Muscle of arm (tissue), 14 donors: ENCODE measurements at places on chromosomes 12 and 14. TPM values are rescaled to one million over a fixed set of nuclear protein-coding genes. Genes with fewer than 3 reads are reported as not detected.

The TTC6 gene
- polyA plus RNA-seq = not detected

The VAMP1 gene
- polyA plus RNA-seq = 13.5 TPM

The PAN2 gene
- 30.5 TPM for polyA plus RNA-seq

The WSB2 gene
- polyA plus RNA-seq = 65.9 TPM

The RDH12 gene
- 0.97 TPM for polyA plus RNA-seq

The FSCB gene
- not detected for polyA plus RNA-seq

The INHBC gene
- polyA plus RNA-seq = not detected

The SLCO1A2 gene
- 0.05 TPM for polyA plus RNA-seq

The ZFYVE26 gene
- not detected for polyA plus RNA-seq

The SOCS2 gene
- polyA plus RNA-seq = 20.7 TPM

The WNT1 gene
- polyA plus RNA-seq = not detected

The FITM1 gene
- polyA plus RNA-seq = 160 TPM

DNA sequence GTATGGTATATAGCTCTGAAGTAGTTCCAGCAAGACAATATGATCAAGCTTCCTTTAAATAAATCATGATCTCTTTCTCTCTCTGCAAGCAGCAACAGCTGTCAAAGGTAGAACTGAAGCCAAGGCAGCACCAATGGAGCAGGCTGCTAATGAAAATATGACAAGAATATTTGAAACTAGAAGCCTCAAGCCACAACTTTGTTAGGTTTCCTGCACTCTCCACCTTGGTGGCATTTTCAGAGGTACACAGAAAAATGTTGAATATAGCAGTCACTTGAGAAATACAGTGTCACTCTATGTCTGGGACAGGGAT lies 43.8 kb upstream of the PSMA6 start:
- DNase-seq = no peak

- DNase-seq = no peak
These were observed 47.6 kb upstream of the PNMA1 start for GRCh38 chr14:73761618-73762355.

GRCh38 chr14:75636100-75636692 lies 24.5 kb downstream of the ERG28 start:
- no peak for DNase-seq

DNA sequence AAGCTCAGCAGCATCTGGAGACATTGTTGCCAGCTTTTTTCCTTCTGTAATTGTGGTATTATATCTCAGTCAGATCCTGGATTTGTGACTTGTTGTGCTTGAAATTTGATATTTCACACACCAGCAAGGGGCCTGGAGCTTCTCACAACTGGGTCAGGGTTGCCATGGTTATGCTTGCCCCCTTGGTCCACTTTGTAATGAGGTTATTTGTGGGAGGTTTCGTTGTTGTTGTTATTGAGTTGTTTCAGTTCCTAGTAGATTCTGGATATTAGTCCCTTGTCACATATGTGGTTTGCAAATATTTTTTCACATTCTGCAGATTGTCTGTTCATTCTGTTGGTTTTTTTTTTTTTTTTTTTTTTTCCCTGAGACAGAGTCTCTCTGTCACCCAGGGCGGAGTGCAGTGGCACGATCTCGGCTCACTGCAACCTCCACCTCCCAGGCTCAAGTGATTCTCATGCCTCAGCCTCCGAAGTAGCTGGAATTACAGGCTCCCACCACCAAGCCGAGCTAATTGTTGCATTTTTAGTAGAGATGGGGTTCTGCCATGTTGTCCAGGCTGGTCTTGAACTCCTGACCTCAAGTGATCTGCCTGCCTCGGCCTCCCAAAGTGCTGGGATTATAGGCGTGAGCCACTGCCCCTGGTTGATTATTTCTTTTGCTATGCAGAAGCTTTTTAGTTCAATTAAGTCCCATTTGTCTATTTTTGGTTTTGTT lies 80.6 kb upstream of the ETV6 start:
- no peak for DNase-seq

GRCh38 chr14:29900609-29901350 lies 26.9 kb downstream of the PRKD1 start:
- DNase-seq = no peak

GRCh38 chr12:62250671-62251608 lies 9.3 kb upstream of the USP15 start:
- no peak for DNase-seq

GRCh38 chr14:51939226-51939625 lies 50.1 kb upstream of the RTRAF start:
- DNase-seq = no peak

- no peak for DNase-seq
These were observed 49.4 kb downstream of the DPF3 start for GRCh38 chr14:72844524-72844923.

DNA sequence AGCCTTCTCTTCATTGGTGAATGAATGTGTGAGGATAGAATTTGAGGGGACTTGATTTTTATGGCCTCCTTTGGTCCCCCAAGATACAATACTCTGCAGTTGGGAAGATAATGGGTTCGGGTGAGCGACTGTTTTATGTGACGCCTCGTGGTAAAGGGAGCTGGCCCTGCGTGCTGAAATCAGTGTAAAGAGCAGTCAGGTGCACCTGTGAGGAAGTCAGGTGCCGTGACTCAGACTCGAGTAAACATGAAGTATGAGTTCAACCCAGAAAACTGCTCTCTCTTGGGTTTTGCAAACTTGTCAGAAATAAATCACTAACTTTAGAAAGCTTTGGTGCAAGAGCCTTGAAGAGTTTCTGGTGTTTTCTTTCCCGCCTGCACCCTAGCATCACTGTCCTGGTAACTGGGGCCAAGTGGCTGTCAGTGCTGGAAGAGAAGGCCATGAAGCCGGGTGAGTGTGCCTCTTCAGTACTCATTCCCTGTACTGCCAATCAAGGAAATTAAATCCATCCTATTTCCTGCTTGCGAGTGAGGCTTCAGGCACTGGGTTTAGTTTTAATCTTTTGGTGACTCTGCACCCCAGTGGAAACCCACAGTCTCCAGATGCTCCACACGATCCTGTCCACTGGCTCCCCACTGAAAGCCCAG lies 59.2 kb downstream of the AACS start:
- no peak for DNase-seq

GRCh38 chr12:127723251-127723650 lies 543.7 kb upstream of the TMEM132C start:
- DNase-seq = no peak

- DNase-seq = no peak
These were observed 28.3 kb downstream of the KRT18 start for GRCh38 chr12:52977170-52977569.

DNA sequence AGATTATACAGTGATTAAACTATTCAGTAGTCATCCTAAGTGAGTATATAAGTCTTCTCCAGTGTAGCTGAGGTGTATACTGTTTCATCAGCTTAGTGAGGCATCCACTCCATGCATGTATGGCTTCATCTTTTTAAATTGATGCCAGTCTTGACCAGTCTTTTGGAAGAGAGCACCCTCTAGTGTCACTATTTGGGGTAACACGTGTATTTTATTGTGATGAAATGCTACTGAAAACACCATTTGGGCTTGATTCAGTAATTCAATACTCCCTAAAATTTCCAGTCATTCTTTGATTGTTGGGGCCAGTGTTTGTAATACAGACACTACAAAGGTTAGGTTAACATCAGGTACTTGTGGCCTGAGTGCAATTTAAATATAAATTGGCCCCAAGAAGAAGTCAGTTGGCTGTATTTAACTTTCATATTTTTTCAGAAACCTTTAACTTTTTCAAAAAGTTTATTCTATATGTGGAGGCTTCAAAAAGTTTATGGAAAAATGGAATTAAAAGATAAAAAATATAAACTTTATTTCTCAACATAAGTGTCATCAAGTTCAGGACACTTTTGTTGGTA lies 35.3 kb downstream of the MIPOL1 start:
- peak; percentile 7 for DNase-seq

DNA sequence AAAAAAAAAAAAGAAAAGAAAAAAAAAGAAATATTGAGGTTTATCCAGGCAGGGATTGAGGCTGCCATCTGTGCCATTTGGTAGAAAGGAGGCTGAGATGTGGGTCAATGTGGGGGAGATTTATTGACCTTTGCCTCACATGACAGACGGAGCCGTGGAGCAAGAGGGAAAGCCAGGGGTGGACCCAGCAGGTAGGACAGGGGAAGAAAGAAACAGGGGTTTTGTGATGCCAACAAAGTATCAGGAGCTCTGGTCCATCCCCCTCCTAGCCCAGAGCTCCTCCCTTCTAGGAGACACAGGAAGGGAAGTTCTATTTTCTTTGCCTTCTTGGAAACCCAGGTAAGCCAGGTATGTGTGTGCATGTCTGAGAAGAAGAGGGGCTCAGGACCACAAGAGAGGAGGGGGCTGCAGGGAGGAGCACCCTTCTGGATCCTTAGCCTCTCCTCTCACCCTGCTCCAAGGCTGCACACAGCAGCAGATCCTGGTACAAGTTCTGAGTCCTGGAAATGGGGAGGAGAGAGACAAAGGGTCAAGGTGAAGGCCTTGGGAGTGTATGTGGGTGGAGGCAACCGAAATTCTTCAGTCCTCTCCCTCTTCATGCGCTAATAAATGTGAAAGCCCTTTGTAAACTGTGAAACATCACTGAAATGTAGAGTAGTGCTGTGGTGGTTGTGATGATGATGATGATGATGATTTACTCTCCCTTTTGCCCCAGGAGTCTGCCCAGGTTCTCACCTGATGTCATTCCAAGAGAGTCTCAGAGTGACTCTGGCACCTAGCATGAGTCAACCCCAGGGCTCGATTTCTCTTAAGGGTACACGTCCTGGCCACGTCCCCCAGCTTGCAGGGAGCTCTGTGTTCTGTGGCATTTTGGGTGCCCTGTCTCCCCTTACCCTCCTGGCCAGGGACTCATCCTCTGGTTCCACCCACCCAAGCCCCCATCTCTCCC lies 26.3 kb downstream of the ZFP36L1 start:
- DNase-seq = no peak

DNA sequence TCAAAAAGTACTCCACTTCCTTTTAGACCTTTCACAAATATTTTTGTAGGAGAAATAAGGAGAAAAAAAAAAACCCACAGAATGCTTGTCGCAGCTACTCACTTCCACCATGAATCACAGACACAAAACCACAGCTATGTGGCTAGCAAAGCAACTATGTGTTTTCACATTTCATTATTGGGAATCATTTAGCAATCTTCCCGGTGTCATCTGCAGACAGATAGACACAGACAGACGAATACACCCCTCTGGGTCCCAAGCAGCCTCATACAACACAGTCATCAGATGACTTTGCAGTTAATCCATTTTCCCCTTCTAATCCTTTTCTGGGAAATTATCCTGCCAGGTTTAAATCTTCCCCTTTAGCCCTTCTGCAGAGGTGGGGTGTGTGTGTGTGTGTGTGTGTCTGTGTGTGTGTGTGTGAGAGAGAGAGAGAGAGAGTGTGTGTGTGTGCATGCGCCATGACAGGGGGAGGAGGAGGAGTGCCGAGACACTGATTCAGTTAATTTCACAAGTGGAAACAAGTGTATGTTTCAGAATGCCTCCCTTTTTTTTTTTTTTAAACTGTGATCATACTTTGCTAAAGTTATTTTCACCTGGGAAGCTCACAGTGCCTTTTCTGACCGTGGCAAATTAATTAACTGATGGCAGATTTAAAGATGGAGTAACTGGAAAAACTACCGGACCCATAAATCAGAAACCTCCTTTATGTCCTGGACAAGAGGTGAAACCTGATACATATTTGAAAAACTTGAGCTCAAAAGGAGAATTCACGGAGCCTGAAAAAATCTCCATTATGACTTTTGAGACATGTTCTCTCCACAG lies 39.9 kb downstream of the LTBP2 start:
- no peak for DNase-seq

DNA sequence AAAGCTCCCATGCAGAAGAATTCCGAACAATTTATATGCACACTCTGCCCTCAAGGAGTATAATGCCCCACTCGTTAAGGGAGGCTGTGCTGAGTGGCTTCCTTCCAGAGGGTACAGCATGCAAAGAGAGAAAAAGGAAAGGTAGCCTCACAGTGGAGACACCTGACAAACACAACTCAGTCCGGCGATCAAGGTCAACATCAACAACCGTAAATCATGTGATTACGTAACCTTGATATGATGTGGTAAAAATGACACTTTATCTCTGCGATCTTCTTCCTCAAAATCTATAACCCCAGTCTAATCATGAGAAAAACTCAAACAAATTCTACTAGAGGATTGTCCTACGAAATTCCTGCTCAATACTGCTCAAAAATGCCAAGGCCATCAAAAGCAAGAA lies 400.5 kb upstream of the CCDC196 start:
- no peak for DNase-seq

DNA sequence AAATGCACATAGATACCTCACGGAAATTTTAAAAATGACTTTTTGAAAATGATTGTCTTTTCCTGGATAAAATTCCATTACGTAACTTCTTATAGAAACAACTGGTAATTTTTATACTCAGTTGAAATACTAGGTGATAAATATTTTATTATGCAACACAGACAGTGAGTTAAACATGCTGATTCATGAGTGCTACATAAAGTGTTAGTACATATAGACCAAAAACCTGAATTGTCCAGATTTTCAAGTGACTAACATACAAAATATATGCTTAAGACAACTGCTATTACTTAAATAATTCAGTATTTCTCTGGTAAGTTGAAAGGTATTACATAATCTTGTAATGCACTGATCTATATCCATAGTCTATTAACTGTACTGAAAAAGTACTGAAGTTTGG lies 11.9 kb downstream of the PTPRO start:
- DNase-seq = no peak

- no peak for DNase-seq
These were observed 28.8 kb downstream of the POLE start for GRCh38 chr12:132658149-132658894.

- DNase-seq = no peak
These were observed 436.6 kb downstream of the FUT8 start for GRCh38 chr14:65849091-65849490.

DNA sequence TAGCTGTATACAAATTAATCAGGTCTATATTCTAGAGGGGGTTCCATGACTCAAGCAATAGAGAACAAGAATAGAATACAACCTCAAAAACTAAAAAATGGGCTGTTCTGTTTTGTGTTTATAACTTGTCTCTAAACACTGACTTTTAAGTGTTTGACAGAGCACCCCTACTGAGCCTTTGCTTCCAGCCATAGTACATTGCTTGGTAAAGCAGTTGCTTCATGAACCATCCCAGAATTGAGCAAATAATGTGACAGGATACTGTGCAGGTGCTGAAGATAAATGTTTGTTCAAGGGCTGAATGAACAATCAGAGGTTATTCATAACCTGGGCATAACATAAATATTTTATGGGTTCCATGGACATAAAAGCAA lies 11.5 kb downstream of the SPTSSA start:
- DNase-seq = no peak

DNA sequence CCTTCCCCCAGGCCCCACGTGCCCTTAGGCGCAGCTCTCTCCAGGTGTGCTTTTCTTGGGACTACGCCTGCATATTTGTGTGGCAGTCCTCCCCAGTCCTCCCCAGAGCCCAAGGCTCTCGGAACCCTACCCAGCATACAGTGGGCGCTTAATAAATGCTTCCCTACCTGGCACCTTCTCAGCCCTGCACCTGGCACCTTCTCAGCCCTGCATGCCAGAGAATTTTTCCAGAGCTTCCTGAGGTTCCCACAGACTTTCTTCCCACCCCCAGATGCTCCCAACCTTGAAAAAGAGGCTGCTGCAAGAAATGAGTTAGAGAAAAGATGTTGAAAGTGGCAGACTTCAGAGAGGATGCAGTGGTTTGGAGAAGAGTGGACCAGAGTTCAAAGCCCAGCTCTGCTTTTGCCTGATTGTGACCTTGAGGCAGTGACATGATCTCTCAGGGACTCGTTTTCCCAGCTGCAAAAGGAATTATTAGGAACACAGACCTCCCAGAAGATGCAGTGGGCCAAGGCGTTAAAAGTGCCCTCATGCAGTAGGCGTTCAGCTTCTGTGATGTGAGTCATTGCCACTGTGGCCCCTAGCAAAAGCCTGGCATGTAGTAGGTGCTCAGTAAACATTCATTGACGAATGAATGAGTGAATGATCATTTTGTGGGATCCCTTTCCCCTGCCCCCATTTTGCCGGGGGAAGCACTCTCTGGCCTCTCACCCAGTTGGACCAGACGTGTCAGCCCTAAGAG lies 167.2 kb downstream of the PHETA1 start:
- DNase-seq = no peak
